DMS79 treated with DMSO at 0.1 percent for 48 hours (cell line): ENCODE measurements at places on chromosomes 3 and 15.
A peak's percentile ranks its signal among the peaks of the same experiment; 100 is the strongest.

GRCh38 chr3:196969660-196970546, 1.3 kb upstream of the PIGZ start:
- DNase-seq = peak; percentile 62

GRCh38 chr3:125214738-125215137, 2.2 kb upstream of the SLC12A8 start:
- no peak for DNase-seq

DNA sequence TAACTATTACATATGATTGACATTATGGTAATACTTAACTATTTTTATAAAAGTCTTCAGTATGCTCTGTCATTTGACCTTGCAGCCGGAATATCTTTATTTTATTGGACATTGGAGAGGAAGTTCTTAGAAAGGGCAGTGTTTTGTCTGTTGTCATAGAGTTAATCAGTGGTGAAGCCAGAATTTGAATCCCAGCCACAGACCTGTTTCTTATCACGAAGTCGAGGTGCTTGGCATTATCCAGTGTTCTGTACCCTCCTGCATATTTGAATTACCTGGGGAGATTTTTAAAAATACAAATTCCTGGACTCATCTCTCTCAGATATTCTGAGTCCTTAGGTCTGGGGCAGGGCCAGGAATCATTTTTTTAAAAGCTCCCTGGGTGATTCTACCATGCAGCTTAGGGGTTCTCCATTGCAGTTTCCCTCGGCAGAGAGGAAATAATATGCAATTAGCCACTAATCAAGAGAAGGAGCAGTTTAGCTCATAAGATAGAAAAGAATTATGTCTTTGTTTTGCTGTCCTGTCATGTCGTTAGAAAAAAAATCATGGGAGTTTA, 195.6 kb upstream of the CFAP20DC start:
- DNase-seq = no peak

GRCh38 chr15:77144492-77145070, 73.7 kb upstream of the TSPAN3 start:
- no peak for DNase-seq

GRCh38 chr15:44207643-44208042, 12.6 kb upstream of the FRMD5 start:
- DNase-seq = no peak

DNA sequence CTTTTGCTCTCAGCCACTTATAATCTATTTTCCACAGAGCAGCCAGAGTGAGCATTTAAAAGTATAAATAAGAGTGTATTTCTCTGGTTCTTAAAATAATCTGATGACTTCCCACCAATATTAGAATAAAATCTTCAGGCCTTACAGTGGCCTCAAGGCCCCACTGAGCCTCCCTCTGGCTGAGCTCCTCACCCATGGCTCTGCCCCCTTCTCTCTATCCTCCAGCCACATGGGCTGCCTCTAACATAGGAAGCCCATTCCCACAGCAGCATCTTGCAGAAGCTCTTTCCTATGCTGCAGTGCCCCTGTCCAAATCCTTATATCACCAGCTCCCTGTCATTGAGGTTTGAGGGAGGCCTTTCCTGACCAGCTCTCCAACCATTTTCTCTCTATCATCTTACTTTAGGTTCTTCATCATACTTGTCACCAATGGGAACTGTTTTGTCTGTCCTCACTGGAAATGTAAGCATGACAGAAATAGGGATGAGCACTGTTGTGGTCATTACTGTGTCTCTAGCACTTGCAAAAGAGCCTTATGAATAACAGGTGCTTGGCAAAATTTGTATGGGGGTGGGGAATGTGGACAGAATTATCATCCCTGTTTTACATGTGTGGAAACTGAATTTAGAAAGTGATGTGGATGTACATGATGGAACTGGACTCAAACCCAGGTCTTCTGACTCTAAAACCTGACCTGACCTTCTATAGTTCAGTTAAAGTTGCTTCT, 250.6 kb downstream of the NR1D2 start:
- no peak for DNase-seq

GRCh38 chr15:36954486-36954885, 145.9 kb downstream of the MEIS2 start:
- no peak for DNase-seq

GRCh38 chr3:16487511-16488175, 25.9 kb downstream of the RFTN1 start:
- peak; percentile 5 for DNase-seq

- no peak for DNase-seq
Observed at GRCh38 chr3:186998937-186999368, 68.6 kb downstream of the ST6GAL1 start.

- DNase-seq = no peak
Observed at GRCh38 chr3:156189927-156190326, 69.5 kb downstream of the KCNAB1 start.

DNA sequence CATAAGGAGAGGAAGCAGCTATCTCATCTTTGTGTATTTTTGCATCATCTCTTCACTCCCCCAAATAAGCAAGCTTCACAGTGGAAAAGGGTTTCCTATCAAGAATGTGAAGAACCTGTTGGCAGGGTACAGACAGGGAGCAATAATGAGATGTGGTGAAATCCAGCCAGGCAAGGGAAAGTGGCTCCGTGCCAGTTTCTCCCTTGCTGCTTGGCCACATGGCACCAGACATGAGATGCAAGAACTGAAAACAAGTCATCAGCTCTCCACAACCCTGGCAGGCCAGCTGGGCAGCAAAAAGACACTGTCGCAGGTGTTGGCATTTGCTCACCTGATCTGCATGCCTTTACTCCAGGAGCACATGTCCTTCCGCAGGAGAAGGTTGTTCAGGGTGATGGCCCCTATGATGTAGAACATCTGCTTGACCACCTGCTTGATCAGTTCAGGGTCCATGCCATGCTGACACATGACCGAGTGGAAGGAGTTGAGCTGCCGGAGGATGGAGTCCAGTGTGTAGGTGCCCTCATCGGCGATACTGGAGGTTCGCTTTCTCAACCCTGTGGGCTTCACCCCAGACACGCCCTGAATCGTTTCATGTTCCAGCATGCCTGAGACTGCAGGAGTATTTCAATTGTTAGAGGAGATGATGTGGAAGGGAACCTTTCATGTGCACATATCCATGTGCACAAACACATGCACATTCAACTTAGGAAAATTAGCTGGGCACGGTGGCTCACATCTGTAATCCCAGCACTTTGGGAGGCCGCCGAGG, 23.3 kb upstream of the MYO5C start:
- no peak for DNase-seq

DNA sequence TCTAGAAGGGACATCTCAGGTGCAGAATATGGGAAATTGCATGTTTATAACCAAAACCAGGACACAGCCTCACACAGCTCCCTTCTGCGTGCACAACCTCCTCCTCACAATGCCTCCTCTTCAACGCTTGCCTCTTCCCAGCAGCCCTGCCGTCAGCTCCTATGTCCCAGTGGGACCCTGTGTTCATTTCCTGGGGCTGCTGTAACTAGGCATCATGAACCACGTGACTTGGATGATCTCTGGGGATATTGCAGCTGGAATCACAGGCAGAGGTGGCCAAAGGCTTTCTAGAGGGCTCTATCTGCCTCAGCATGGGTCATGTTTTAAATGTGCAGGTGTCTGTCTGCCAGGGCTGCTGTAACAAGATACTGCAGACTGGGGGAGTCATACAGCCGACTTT, 375.3 kb downstream of the OCA2 start:
- no peak for DNase-seq

- no peak for DNase-seq
Observed at GRCh38 chr3:46715507-46716175, 2.0 kb downstream of the PRSS50 start.

DNA sequence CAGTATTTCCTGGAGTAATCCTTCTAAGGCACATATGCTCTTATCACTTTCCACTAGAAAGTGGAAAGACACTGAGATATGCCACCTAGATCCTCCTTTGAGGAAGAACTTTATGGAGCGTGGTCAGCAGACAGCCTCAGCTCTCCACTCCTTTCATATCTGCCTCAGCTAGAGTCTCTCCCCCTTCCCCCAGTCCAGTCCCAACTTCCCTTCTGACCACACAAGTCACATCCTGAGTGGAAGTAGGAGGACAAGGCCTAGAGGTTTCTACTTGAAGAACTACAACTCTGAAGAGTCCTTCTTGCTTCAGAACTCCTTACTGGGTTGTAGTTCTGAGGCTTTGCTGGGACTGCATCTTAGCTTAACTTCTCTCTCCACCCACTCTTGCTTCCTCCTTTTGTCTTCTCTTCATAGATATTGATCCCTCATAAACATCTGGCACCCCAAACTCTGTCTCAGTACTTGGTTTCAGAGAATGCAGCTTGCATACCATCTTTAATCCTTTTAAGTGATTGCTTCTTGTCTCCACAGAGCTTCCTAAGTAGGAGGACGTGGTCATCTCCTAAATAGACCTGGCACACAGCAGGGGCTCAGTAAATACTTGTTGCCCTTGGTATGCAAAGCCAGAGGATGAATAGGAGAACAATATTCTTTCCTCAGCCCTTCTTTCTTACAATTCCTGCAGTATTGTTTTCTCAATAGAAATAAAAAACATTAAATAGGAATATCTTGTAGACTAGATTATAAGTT, 109.6 kb downstream of the OXSM start:
- no peak for DNase-seq

DNA sequence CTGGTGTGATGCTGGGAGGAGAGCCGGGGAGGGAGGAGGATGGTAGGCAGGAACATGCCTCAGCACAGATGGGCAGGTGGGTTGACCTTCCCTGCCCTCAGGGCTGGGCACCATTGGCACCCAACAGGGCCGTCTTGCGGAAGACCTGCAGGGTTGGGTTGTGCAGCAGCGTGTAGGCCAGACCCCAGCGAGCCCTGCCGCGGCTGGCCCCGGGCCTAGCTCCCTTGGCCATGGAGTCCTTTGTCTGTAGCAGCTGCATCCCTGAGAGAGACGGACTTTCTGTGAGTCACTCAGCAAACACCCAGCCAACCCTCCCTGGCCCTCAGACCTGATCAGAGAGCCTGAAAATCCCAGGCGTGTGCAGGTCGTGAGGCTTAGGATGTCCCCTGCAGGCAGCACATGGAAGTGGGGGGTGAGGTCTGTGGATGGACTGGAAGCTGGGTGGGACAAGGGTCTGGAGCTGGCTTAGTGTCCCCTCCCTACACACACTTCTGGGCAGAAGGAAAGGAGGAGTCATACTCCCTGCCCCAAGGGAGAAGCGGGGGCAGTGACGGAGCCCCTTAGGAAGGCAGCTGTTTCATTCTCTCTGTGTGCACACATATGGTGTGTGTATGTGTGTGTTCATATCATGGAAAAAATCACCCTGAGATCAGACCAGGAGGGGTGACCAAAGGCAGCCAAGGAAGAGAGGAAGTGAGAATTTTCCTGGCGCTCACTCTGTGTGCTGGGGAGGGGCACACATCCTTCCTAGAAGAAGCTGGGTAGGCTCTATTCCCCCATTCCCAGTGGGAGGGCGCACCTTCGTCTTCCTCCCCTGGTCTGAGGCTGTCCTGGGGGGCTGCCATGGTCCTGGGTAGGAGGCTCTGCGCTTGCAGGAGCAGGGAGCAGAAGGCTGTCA, 6.7 kb downstream of the ISLR start:
- DNase-seq = no peak

- DNase-seq = no peak
Observed at GRCh38 chr15:84816694-84817465, at the start of gene ALPK3. ALPK3 (plus strand) TSS chr15:84817356; CDS start chr15:84817453, 97 bp downstream.

GRCh38 chr3:101259485-101260341, 60.7 kb downstream of the IMPG2 start:
- DNase-seq = no peak

GRCh38 chr3:44018926-44019325, 222.8 kb upstream of the TOPAZ1 start:
- DNase-seq = no peak

DNA sequence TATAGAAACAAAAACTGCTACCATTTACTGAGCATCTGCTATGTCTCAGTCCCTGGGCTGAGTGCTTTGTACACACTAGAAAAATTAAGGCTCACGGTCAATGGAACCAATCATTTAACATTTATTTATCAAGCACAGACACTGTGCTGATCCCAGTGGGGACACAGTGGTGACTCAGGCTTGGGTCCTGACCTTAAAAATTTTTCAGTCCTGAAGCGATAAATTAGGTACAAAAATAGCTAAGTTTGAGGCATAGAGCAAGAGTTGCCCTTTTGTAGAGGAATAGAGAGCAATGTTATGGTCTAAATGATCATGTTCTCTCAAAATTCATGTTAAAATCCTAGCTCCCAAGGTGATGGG, 85.1 kb downstream of the CRYGS start:
- DNase-seq = no peak

GRCh38 chr3:108503722-108504121, 6.7 kb downstream of the MYH15 start:
- DNase-seq = no peak

- DNase-seq = no peak
Observed at GRCh38 chr3:105387122-105387751, 20.5 kb downstream of the ALCAM start.

GRCh38 chr3:23752126-23752525, 53.6 kb upstream of the UBE2E1 start:
- no peak for DNase-seq

GRCh38 chr3:159032311-159032710, 230.5 kb downstream of the MFSD1 start:
- no peak for DNase-seq

GRCh38 chr3:60056404-60056803, 1006.6 kb upstream of the CFAP20DC start:
- DNase-seq = no peak

DNA sequence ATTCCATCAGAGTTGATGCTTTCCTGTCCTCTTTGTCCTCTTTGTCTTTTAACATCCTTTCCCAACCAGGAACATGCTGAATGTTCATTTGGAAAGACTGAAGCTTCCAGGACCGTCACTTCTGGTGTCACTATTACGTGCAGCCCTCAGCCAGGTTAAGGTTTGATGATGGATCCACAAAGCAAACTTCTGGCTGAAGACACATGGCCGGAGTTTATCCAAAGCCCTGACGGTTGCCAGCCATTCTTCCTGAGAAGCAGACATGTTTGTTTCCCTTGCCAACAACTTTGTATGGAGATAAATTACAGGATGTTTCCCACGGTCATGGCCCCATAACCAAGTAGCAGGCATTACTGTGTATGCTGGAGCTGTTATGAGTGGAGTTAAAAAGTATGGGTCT, 236.9 kb downstream of the THSD4 start:
- DNase-seq = no peak

- DNase-seq = no peak
Observed at GRCh38 chr3:56069766-56070165, 398.5 kb downstream of the ERC2 start.

DNA sequence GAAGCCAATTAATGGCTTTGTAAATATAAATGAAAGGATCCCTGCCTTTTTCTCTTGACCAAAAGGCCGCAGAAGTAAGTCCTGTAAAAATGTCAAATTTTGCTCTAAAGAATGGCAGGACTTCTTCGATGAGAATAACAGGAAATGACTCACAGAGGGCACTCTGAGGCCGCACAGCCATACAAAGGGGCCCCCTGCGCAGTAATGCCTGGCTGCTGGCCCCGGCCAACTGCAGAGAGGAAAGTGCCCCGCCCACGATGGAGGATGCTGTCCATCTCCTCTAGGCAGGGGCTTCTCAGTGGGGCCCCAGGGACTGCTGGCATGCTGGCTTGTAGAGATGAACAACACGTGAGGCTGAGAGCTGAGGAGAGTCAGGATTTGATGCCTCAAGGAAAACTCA, 18.1 kb upstream of the SCN10A start:
- no peak for DNase-seq

- DNase-seq = no peak
Observed at GRCh38 chr15:75368689-75369239, 357 bp upstream of the MAN2C1 start.
